ENCODE measurements at places on chromosomes 1 and 21.

DNA sequence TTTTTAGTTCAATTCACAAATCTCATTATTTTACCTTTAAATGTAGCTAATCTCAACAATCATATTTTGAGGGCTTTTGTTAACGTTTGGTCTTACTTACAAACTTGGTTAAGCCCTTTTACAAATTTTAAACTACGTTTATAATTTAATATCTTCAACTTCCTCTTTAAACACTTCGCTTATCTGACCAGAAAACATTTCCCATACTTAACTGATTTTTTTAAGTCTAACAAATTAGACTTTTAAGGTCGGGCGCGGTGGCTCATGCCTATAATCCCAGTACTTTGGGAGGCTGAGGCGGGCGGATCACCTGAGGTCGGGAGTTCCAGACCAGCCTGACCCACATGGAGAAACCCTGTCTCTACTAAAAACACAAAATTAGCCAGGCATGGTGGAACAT lies 300.9 kb downstream of the LMX1A start:
- DNase-seq: no peak

- no peak for DNase-seq
Measured at GRCh38 chr1:39637361-39637760, 2.1 kb downstream of the HEYL start.

DNA sequence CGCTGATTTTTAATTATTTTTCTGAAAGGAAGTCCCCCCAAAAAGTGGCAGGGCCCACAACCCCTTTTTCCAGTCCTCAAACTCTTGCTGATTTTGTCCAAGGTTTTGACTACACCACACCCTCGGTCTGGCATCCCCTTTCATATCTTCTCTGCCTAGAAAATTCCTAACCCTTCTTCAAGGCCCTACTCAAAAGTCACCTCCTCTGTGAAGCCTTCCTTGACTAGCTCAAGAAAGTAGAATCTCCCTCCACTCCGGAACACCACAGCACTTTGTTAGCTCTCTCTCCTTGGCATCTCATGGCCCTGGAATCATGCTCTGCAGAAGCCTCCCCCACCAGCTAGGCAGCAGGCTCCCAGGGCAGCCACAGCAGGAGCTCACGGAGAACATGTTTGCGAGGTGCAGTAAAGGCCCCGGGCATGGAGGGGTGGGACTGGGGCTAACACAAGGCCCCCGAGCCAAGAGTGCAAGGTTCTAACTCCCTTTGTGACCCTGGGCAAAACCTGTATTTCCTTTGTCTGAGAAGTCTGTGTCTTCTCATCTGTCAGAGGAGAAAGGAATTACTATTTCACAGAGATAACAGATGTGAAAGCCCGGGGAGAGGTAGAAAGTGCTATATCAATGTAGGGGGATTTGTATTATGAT lies 17.7 kb upstream of the S100A7 start:
- DNase-seq: no peak

- no peak for DNase-seq
Measured at GRCh38 chr1:162009501-162010174, 14.0 kb downstream of the OLFML2B start.

- DNase-seq: no peak
Measured at GRCh38 chr1:89640440-89640839, 7.5 kb downstream of the LRRC8C start.

GRCh38 chr1:153608742-153609584 lies 4.0 kb downstream of the S100A16 start:
- DNase-seq: no peak

DNA sequence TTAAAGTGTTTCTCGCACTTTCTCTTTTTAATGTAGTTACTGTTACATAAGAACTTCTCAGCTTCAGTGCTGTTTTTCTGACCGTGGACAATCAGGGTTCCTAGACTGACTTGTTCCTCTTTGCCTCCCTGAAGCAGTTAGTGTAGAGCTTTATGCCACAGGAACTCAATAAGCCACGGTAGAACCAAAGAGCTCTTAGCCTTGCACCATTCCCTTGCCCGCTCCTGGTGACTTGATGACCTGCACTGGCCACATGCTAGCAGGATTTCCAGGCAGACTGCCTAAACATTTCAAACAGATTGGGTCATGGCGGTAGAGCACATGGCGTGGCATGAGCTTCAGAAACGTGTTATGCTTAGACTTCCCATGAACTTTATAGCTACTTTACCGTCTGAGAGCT lies 18.8 kb upstream of the FASLG start:
- DNase-seq: no peak

GRCh38 chr1:61183471-61184039 lies 101.2 kb downstream of the NFIA start:
- no peak for DNase-seq

GRCh38 chr1:199742547-199742946 lies 285.0 kb upstream of the NR5A2 start:
- no peak for DNase-seq

DNA sequence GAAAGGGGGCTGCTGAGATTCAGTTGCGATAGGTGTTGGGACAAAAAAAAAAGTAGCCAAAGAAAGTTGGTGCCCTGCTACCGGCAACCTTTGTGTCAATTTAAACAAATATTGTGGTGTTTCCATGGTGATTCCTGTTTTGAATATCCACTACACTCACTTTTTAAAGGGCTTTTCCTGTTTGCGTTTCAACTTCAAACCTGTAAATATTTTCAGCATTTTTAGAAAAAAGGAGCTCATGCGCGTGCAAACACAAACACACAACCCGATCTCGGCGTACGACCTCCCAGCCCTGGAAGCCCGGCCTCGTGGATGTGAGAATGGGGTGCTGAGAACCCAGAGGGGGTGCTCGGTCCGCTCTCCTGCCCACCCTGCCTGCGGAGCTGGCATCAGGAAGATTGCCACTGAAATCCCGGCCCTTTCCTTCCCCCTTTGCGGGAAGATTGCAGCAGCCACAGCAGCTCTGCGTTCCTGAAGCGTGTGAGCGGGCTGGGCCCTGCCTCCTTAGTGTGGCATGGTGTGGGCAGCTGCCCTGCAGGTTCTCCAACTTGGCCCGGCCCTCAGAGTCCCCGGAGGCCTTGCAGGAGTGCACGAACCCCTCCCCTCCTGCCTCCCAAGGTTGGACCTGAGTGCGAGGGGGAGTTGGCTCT lies 34.8 kb downstream of the CASZ1 start:
- no peak for DNase-seq

GRCh38 chr1:209367061-209367772 lies 216.3 kb upstream of the CAMK1G start:
- DNase-seq: no peak

GRCh38 chr21:44024257-44024656 lies 12.1 kb downstream of the TRAPPC10 start:
- DNase-seq: no peak

DNA sequence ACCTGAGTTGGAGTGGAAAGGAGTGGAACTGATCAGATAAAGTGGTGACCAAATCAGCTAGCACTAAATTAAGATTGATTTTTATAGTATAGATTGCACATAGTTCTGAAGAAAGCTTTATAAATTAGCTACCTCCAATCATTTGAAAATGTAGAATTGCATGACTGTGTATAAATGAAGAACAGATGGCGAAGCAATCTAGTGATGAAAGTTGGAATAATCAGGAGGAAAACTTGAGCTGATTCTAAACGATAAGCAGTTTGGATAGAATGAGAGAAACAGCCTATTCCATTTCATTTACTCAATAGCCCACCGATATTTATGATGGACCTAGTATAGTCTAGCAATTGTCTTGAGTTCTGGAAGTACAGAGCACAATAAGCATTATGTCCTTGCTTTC lies 661.5 kb downstream of the PLA2G4A start:
- no peak for DNase-seq

DNA sequence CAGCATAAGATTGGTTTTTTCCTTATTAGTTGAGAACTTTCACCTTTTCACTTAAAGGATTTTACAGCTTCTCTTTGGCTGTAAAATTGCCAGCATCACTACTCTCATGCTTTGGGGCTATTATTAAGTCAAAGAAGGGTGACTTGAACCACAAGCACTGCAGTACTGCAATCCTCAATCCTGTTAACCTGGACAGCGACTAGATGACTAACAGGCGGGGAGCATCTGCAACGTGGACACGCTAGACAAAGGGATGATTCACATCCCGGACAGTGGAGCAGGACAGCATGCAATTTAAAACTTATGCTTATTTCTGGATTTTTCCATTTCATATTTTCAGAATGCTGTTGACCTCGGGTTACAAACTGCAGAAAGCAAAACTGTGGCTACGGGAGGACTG lies 8.1 kb downstream of the ARV1 start:
- DNase-seq: no peak

- DNase-seq: no peak
Measured at GRCh38 chr1:160560045-160560705, 19.1 kb downstream of the CD84 start.

- DNase-seq: no peak
Measured at GRCh38 chr1:46218443-46218842, 15.3 kb downstream of the LURAP1 start.

DNA sequence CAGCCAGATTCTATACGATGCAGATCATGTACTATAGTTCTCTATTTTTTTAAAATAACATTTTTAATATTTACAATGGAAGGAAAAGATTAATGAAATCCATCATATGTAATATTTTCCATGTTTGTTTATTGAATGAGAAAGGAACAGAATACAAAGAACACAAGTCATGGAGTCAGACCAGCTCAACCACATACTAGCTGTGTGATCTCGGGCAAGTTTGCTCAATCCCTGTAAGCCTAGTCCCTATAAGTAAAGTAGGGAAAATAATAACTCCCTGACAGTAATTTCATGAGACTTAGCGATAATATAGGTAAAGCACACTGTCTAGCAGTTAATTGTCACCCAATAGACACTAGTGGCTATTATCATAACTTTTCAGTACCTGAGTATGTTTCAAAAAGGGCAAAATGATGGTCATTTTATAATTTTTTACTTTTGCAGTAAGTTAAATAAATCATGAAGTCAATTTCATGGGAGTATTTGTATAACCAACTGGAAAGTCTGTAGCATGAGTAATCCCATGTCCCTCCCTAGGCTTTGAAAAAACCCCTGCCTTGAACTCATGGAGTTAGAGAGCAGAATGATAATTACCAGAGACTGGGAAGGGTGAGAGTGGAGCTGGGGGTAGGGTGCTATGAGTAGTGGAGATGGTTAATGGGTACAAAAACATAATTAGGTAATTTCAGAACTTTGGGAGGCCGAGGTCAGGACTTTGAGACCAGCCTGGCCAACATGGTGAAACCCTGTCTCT lies 37.0 kb upstream of the EPS15 start:
- no peak for DNase-seq

- DNase-seq: no peak
Measured at GRCh38 chr1:197763307-197763706, 12.0 kb downstream of the DENND1B start.

DNA sequence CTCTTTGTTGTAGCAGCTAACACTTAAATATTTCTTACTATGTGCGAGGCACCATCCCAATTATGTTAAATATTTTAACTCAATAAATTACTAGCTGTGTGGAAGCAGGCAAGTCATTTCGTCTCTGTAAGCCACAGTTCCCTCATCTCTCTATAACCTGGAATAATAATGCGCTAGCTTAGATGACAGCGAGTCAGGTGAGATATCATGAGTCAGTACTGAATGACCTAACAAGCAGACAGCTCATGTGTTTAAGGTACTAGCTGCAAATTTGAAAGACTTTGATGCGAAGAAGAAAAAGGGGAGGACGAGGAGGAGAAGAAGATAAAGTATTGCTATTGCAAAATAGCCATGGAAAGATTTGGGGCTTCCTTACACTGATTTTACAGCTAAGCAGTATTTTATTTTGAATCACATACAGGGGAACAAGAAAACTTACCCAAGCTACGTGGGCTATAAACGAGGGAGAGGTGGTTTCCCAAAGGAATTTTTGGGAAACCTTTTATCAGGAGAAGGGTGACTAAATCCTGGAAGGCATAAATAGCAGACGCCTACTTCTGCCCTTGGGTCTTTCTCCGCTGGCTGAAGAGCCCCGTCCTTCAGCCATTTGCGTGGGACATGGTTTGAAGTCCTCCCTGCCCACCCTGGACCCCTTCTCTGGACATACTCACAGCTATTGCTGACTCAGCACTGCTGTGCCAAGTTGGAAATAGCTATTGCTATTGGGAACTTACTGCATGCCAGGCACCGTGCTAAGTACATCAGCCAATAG lies 8.9 kb downstream of the CITED4 start:
- no peak for DNase-seq

DNA sequence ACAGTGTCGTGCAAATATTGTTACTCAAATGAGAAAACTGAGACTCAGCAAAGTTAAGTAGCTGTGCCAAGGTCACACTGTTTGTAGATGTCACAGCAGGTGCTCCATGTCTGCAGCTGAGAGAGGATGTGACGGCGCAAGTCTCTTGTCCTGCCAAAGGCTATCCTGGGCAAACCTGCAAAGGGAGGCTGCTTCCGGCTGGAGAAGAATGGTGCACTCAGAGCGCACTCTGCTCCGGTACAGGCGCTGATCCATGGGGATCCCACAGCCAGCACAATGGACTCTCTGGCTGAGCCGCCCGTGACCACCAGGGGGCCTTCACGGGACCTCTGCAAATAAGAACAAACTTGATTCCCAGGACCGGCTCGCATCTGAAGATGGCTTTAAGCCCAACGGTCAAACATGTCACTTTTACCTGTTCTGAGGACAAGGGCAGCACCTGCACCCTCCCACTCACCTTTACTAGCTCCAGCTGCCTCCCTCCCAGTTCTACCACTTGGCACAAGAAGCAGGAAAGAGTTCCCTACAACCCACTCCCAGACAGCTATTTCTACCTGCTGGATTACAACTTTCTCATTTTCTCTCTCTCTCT lies 21.9 kb downstream of the RD3 start:
- no peak for DNase-seq

DNA sequence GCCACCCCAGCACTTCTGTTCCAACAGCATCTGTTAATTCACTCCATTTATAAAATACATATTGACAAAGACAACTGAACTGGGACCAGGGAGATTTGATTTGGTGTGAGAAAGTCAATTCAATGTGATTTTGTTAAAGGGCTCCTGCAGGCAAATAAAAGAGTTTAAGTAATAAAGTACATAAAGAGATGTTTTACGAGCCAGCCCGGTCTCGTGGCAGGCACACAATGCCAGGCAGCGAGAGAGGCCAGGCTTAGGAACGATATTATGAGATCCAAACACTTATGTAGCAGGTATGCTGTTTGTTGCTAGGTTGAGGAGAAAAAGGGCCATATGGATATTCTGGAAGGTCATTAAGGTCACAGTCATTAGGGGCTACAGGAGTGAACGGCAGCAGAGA lies 227.1 kb downstream of the KCTD3 start:
- no peak for DNase-seq

GRCh38 chr1:215479567-215479966 lies 87.5 kb upstream of the KCTD3 start:
- DNase-seq: no peak

GRCh38 chr1:155773221-155773620 lies 83.8 kb downstream of the GON4L start:
- no peak for DNase-seq

DNA sequence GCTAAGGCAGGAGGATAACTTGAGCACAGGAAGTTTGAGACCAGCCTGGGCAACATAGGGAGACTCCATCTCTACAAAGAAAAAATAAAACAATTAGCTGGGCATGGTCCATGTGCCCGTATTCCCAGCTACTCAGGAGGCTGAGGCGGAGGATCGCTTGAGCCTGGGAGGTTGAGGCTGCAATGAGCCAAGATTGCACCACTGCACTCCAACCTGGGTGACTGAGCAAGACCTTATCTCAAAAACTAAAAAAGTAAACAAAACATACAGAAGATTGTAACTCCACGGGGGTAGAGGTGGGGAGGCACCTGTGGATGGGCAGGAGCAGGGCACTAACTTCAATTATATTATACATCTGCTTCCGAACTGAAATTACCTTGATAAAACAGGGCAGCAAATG lies 4.6 kb downstream of the S100B start:
- no peak for DNase-seq
